ENCODE measurements at places on chromosomes 2 and 18.

DNA sequence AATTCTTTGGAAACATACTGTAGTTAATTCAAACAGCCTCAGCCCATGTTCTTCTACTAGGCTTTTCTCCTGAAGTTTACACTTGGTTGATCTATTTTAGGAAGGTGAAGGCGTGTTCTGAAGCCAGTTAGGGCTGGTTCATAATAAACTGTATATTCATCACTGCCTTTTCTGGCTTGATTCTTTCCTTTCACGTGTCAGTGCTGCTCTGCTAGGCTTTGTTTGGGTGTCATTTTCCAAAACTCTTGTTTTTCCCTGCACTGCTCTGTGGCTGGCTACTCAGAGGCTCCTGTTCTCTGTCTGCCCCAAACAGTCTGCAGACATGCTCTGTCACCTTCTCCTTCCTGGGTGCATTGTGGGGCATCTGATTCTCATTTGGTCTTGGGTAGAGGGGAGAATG lies 136.1 kb downstream of the PARD3B start:
- no peak for DNase-seq

GRCh38 chr2:241877989-241878970 lies 8.8 kb downstream of the RTP5 start:
- DNase-seq, result peak; percentile 80

GRCh38 chr2:196361606-196362326 lies 190.4 kb upstream of the STK17B start:
- DNase-seq, result no peak

DNA sequence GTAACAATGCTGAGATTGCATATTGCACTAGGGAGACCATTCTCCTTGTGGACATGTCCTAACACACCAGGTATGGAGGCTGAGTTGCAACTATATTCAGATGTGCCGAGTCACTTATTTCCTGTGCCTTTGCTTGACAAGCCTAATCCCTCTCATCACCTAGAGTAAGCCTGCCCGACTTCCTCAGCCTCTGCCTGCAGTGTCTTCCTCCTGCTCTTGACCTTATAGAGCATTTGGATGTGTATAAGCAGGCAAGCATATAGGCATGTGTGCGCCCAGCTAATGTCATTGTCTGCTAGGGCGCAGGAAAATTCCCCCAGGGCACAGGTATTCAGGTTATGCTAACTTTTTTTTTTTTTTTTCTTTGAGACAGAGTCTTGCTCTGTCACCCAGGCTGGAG lies 316.9 kb downstream of the CDH2 start:
- no peak for DNase-seq

DNA sequence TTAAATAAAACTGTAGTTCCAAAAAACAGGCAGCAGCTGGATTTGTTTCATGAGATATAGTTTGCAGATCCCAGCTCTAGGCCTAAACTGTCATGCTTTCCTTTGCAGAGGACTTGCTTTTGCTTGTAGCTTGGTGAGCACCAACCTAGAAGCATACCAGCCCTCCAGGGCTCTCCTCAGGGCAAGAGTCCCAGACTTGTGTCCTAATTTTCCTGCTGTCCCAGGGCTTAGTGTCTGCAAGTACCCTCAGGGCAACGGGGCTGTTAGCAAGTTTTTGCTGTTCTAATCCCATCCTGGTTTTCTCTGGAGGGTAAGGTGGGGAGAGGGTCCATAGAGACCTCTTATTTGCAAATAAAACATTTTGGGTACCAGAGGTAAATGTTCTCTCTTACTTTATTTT lies 59.5 kb downstream of the TMEM17 start:
- DNase-seq, result no peak

- no peak for DNase-seq
Measured at GRCh38 chr2:102726128-102727087, 35.4 kb upstream of the TMEM182 start.

- DNase-seq, result no peak
Measured at GRCh38 chr2:42693688-42694479, 70.1 kb downstream of the OXER1 start.

DNA sequence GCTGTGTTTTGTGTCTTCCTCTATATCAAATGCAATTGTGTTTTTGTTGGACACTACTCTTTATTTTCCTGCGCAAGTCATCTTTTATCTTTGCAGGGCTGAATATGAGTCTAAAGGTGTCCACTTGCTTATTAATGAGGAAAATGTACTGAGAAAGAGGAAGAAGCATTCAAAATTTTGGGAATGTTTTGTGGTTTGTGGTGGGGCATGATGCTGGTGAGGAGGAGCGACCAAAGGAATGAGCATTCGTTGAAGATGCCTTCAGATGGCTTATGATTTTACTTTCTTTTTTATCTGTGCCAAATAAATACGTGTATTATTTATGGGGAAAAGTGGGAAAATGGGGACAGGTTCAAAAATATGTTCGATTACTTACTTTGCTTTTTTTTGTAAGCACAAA lies 63.9 kb upstream of the SMIM21 start:
- no peak for DNase-seq

DNA sequence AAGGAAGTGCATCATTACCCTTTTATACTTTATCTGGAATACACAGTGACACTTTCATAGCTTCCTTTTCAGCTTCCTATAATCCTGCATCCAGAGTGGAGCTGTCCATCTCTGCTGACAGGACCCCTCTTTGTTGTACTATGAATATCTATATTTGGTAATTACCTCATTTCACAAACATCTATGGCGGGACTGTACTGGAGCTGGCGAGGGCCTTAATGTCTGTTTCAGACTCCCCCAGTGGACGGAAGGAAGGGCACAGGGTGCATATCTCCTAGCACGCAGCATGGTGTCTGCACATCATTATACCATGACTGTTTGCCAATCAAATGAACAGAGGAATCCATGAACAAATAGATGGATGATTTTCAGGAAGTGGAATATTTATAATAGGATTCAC lies 142.3 kb downstream of the SOX11 start:
- DNase-seq, result no peak

GRCh38 chr2:106195456-106195855 lies 1.4 kb upstream of the UXS1 start:
- DNase-seq, result no peak

DNA sequence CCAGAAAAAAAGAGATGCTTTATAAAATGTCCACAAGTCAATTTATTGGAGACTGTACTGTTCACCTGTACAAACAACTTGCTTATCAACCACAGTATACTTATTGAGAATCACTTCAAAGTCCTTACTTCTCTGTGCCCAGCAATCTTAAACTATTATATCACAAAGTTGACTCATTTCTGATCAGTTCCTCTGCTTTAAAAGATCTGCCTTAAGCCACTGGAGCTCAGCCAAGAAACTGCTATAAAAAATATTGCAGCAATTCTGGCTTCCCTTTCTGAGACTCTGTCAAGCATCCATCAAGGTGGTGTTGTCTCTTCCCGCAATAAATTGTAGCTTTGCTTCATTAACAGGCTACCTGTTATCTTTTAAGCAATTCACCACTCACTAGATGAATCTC lies 375.2 kb upstream of the SPHKAP start:
- DNase-seq, result no peak

DNA sequence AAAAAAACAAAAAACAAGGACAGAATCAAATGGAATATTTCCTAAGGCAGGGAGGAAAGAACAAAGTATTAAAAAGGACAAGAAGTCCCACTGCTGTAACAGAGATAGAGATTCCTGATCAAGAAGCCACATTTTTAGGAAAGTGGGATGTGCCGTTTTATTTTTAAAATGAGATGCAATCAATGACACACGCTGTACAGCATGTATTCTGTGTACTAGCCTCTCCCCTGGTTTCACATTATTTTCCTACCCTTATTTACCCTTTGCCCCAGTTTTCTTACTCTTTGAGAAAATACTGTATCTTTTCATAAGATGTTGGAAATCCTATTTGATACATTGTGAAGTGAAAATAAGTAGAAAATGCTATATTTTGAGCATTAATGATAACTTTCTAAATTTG lies 45.8 kb downstream of the E2F6 start:
- DNase-seq, result no peak

- DNase-seq, result no peak
Measured at GRCh38 chr2:190350371-190350770, 7.0 kb downstream of the INPP1 start.

DNA sequence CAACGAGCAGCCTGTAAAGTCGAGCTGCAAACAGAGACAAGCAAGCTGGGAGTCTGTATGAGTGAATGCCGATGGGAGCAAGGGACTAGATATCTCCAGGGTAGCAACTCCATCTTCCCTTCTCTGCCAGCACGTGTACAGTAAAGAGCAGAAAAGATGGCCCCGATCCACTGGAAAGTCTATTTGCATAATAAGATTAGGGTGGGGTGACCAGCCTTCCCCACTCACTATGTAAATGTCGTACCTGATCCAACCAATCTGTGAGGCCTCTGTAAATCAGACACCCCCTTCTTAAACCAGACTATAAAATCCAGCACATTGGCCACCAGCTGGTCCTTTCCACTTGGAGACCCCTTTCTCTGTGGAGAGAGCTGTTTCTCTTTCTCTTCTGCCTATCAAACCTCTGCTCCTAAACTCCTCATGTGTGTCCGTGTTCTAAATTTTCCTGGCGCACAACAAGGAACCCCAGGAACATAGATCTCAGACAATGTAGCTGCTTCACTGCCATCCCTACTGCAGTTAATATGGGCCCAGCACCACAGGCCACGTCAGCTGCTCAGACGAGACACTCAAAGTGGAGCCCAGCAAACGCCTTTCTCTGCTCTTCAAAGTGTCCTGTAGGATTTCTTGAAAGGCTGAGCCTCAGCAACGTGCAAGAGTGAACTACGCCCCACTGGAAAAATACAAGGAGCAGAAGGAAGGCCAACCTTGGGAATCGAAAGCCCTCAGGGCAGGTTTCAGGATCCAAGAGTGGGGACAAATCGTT lies 26.1 kb downstream of the DIPK1C start:
- no peak for DNase-seq

GRCh38 chr2:12282780-12283695 lies 433.7 kb upstream of the TRIB2 start:
- DNase-seq, result no peak

DNA sequence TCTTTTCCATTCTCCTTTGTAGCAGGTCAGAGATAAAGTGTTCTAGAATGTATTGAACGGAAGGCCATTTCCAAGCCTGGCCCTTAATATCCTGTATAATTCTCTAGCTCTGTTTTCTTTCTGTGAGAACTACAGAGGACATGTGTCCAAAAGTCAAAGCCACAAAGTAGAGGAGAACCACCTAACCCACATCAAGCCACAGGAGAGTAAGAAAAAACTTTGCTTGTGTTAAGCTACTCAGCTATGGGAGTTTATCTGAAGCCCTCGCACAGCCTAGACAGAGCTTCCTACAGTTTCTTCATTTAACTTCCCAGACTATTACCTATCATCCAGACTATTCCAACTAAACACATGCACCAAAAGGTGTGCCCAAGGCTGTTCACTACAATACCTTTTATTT lies 22.0 kb downstream of the ADAM17 start:
- DNase-seq, result no peak

DNA sequence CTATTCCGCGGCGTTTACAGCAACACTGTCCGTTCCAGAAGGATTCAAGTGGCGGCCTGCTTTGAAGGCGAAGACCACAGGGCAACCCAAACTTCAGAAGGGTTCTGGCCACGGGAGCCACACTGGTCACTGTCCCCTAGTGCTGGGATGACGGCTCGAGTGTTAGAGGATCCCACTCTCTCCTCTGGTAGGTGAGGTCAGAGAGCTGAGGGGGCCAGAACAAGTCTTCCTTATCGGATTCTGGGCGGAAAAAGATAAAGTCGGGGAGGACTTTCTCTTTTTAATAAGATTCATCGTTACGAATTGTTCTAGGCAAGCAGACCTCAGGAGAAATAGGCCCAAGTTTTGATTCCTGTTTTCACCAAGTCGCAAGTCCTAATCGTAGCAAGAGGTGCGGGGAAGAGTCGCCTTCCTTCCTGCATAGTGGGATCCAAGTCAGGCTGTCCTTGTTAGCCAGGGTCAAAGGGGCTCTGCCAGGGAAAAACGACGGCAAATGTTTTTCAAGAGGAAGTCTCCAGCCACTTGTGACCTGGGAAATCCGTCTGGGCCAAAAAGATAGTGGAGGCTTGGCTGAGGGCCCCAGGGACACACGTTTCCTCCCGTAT lies 864 bp upstream of the MYL12A start:
- DNase-seq, result no peak

DNA sequence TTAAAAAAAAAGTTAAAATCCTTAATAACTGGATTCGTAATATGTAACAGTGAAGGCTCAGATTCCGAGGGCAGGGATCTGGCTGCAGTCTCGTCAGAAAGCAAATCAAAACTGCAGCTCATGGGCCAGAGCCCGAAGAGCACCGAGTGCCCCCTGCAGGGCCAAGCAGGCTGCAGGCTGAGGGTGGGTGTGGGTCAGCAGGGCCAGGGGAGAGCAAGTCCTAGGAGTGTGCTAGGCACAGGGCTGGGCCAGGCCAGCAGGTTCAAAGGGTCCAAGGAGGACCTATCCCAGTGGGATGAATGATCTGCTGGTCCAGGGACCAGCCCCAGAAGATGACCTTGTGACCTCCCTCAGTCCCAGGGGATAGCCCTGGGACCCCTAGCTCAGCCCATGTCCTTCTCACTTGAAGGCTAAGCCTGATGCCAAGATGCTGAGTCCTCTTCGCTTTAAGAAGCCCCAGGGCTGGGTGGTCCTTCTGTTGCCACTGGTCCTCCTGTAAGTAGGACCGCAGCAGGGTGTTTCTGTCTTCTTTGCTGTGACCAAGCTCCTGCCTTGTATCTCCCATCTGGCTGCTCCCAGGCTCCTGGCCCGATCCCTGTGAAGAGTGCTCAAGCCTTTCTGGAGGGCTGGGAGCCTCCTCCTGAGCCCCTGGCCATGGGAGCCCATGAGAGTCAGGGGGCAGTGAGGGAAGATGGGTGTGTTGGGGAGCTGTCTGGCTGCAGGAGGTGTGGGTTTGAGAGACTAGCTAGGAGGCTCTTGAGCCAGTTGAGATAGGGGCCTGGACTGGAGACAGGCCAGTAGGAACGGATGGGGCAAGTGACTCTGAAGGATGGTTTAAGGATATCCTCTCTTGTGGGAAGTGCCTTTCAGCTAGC lies 150.7 kb downstream of the DYSF start:
- DNase-seq, result no peak

- no peak for DNase-seq
Measured at GRCh38 chr2:136114382-136114781, 3.6 kb downstream of the CXCR4 start.

GRCh38 chr18:13643261-13643751 lies 83.1 kb downstream of the FAM210A start:
- no peak for DNase-seq

- no peak for DNase-seq
Measured at GRCh38 chr2:113230531-113230930, 48.2 kb downstream of the PAX8 start.

DNA sequence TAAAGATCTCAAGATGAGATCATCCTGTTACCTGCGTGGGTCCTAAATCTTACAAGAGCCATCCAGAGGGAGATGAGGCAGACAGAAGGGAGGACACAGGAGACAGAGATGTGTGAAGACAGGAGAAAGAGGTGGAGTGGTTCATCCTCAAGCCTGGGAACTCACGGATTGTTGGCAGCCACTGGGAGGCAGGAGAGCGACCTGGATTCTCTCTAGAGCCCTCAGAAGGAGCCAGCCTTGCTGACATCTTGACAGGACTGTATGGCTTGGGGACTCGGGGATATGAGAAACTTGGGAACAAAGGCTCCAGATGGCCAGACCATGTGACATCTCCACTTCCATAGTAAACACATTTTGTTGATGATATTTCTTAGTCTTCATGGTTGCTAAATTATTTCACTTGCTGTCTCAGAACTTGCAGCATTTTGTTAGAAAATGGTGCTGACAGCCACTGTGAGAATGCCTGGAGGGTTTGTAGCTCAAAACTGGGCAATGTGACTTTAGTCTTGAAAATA lies 57.8 kb upstream of the MC2R start:
- no peak for DNase-seq

- DNase-seq, result no peak
Measured at GRCh38 chr2:151620761-151621160, 113.5 kb downstream of the NEB start.

GRCh38 chr2:191045141-191045540 lies 31.2 kb upstream of the STAT1 start:
- DNase-seq, result no peak
